Stimulated activated CD4-positive, alpha-beta T cell treated with anti-CD3 and anti-CD28 coated beads, Interleukin-1b, Interleukin-23, amount 100 ng/mL, for 48 hours (primary cell): ENCODE measurements at places on chromosomes 12 and 14.

DNA sequence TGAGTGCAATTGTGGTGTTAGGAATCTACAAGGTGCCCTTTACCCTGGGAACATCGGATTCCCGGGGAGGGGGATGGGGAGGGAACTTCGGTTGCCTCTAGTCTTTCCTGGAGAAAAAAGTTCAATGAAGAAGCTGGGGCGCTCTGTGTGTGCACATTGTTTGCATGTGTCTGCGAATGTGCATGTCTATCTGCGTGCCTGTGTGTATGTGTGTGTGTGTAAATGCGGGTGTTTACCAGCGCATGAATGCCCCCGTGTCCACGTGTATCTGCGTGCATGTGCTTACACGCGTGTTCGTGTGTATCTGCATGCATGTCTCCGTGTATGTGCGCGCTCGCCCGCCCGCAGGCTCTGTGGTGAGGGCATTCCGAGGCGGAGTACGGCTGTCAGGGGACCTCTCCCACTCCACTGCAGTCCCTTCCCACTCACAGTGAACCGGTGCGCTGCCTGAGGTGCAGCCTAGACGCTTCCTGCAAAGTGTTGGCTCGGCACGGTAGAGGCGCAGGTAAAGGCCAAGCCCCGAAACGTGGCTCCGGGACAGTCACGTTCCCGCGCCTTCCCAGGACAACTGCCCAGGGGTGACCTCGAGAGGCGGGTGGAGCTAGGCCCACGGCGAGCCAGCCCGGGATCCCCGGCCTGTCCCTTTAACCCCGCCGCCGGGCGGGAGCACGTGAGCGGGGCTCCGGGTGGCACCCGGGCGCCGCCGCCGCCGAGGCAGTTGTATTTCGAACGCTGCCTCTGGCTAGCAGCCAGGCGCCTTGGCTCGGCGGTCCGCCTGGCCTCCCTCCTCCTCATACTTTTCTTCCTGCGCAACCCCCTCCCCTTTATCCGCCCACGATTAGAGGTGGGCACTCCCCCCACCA lies 539 bp upstream of the HMGA2 start:
- no peak for DNase-seq

GRCh38 chr12:68595241-68595640 lies 15.5 kb upstream of the RAP1B start:
- no peak for DNase-seq

- no peak for DNase-seq
Measured at GRCh38 chr12:22808860-22809259, 183.9 kb downstream of the ETNK1 start.

DNA sequence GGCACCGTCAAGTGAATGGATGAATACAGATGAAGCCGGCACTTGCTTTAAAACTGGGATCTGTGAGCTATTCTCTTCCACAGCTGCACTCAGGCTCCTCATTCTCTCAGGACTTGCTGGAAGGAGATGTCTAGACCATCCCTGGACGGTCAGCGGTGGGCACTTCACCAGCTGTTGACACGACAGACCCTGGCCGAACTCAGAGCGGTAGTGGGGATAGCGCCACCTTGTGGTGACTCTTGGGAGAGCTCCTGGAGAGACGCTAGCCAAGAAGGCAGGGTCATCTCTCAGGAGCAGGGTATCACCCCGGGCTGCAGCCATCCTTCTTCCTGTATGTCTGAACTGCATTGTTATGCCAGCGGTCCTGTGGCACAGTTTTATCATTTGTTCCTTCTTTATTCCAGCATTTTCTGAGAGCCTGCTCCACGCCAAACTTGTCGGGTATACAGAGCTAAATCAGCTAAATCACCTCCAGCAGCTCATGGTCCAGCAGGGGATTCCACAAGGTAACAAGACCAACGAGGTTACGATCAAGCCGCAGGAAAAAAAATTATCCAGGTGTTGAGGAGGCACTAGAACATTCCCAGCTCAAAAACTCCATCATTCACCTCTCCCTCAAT lies 10.0 kb downstream of the WNT1 start:
- DNase-seq = peak; percentile 72

- DNase-seq = no peak
Measured at GRCh38 chr12:62891805-62892549, 43.0 kb downstream of the PPM1H start.

- no peak for DNase-seq
Measured at GRCh38 chr12:27279826-27280225, 35.7 kb downstream of the STK38L start.

GRCh38 chr12:114499338-114499737 lies 93.4 kb upstream of the TBX5 start:
- DNase-seq = no peak

- DNase-seq = no peak
Measured at GRCh38 chr14:34623506-34623905, 6.4 kb downstream of the SNX6 start.

DNA sequence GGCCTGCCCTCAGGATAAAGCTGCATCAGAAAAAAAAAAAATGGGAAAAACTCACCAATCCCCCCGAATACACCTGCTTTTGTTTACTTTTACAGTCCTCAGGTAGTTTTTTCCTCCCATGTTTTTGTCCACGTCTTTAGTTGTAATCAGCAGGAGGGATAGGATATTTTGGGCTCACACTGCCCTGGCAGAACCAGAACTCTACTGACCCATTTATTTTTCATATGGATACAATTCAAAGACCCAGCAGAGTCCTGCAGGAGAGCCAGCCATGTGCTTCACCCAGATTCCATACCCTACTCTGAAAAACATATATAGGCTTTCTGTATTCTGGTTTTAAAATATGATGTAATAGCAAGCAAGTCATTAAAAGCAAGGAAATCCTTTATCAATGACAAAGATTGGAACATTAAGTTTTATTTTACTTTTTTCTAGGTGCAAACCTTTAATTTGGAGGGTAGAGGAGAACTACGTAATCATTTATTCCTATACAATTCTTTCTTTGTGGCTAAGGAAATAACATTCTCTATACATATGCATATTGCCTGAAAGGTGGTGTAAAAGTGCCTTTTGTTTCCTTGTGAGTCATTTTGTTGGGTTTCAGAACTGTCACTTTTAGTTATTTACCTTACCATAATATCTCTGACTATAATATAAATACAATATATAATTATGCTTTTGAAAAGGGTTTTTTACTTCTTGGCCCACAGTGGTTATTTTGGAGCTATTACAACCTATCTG lies 19.1 kb downstream of the DACT1 start:
- no peak for DNase-seq

GRCh38 chr14:51661504-51661903 lies 9.8 kb downstream of the FRMD6 start:
- no peak for DNase-seq

DNA sequence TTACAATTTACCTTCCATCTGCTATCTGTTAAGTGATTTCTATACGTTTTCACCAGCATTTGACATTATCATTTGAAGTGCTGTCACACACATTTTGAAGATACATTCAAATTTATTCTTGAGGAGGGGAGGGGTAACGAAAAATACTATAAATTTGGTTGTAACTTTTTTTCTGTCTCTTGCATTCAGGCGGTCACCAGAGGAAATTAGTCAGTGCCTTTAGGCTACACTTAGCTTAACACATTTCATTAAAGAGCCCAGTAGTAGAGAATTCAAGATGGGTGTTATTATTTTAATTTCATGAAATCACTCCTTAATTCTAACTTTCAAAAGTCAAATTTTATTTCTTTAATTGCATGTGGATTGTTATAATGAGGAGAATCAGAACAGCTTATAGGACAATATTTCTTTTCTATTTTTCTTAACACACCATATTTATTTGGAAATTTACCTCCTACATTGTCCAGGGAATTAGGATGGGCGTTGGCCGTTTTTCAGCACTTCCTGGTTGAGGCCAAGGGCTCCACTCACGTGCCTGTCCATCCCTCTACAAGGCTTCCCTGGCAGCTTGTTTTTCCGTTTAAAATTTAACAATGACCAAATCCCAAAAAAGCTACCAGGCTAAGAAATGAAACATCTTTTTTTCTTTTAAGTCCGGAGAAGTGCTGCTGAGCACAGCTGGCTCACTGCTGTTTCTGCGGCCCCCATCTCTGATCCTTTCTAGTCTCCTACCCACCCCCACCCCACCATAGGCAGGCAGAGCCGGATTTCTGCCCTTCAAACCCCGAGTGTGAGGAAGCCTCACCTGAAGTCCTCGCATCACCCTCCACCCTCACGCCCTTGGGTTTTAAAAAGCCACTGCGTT lies 1.1 kb upstream of the FAR2 start:
- DNase-seq = no peak

GRCh38 chr14:61561657-61562276 lies 133.5 kb upstream of the HIF1A start:
- no peak for DNase-seq

DNA sequence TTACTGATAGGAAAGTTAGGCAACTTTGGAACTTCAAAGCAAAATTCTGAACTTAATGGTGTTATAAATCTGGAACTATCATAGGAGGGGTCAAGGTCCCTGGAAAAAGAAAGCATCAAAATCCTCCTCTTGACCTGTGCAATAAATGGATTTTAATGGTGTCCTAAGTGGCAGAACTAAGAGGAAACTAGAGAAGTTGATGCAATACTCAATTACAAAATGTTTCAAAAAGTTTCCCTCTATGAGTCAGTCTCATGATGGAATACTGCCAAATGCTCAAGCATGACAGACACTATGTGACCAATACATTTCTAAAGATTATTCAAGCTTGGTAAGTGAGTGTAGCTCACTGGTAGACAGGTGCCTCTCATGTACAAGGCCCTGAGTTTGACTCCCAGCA lies 47.7 kb upstream of the ERGIC2 start:
- DNase-seq = no peak

DNA sequence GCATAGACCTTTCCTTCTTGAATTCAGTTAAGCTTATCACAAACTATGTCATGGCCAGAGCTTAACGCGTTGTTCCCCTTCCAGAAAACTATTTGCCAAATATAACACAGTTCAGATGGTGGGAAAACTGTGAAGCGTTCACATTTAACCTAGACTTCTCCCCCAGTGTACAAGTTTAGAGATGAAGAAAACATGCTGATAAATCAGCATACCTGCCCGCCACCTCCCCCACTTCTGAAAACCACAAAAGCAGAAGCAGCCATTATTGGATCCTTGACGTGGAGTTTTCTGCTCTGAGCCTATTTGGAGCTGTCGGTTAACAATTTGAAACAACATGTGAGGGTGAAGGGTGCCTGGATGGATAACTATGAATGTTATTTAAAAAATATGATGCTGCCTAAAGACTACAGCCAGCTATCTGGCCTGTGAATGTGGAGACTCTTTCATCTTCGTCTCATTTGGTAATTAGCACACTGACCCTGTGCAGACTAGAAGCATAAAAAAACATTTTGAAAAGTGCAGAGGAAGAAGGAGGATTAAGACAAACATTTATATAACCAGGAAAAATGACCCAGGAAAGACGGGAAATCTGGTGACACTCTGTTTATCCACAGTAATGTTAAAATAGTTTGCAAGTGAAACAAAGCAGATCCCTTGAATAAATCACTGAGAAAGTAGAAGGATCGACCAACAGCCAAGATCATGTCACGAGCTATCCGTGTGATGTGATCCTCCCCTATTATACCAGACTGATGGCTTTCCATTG lies 408.2 kb downstream of the AEBP2 start:
- no peak for DNase-seq

- DNase-seq = no peak
Measured at GRCh38 chr14:46048127-46048526, 603.5 kb downstream of the RPL10L start.

DNA sequence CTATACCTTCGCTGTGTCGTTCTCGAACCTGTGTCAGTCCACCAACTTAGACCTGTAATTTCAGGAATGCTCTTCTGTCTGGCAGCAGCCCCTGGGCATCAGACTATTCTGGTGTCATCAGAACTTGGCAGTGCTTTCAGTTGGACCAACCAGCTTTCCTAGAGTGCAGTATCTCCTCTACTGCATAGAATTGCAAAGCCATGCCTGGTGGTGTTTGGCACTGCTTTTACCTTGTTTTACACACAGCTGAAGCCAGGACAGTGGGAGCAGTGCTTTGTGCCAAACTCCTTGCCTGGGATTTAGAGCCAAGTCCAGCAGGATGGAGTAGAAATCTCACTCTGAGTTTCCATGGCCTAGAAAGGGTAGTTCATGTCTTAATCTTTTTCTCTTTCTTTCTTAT lies 1.5 kb downstream of the FLVCR2 start:
- DNase-seq = no peak

GRCh38 chr12:15220451-15220850 lies 766 bp downstream of the RERG start:
- no peak for DNase-seq

DNA sequence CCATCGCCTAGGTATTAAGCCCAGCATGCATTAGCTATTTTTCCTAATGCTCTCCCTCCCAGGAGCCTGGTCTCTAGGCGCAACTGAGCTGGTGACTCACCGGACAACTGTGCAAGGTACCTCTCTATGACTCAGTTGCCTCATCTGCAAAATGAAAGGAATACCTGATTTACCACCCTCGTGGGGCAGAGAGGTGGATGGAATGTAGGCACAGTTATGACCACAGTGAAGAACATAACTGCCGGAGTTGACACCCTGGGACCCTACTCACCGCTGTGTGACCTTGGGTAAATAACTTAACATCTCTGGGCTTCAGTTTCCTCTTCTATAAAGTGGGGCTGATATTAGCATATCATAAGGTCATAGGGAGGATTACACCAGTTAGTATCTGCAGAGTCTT lies 22.6 kb downstream of the BCL11B start:
- DNase-seq = no peak

DNA sequence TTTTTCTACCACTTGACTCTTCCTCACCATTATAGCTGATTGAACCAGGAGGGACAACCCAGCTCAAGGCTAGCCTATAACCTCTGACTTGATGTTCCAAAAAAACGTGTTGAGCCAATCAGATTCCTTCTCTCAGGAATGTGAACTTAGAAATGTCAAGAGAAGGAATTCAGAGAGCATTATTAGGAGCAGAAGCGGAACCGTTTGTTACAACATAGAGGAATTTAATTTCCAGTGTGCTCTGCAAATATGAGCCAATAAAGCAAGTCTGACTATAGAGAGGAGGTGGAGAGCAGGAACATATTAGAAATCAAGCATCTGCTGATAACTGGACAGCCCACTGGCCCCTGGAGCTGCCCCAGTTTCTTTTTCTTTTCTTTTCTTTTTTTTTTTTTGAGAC lies 15.3 kb upstream of the PELI2 start:
- no peak for DNase-seq

- DNase-seq = no peak
Measured at GRCh38 chr12:102010265-102010994, 51.4 kb downstream of the WASHC3 start.

GRCh38 chr12:46153268-46153872 lies 115.5 kb downstream of the SLC38A1 start:
- DNase-seq = no peak

DNA sequence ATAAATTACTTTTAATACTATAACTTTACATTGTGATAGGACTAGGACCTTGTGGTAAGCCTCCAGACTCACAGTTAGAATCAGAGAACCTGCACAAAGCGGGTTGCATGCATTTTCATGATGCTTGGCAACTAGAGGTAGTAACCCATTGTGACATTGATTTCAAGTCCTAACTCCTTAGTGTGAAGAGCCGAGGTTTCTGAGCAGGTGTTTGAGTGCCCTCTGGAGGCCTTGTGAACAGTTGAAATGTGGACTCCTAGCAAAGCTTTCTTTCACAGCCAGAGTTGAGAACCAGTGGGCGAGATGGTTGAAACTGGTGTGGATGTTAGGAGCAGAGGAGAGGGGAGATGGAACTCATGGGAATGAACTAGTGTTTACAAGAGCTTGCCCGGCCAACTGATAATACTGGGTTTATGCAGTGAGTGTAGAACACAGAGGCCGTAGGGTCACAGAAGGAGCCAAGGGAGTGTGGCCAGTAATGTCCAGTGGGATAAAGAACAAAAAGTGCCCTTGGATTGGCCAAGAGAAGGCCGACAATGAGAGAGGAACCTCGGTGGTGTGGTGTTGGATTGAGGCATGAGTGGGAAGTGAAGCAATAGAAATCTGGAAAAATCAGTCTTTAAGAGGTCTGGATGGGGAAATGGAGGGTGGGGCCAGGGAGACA lies 10.9 kb downstream of the ZNF664 start:
- DNase-seq = peak; percentile 31
